ENCODE measurements at places on chromosomes 2 and 18.

- no peak for DNase-seq
Measured at GRCh38 chr18:70423120-70423519, 134.3 kb downstream of the SOCS6 start.

DNA sequence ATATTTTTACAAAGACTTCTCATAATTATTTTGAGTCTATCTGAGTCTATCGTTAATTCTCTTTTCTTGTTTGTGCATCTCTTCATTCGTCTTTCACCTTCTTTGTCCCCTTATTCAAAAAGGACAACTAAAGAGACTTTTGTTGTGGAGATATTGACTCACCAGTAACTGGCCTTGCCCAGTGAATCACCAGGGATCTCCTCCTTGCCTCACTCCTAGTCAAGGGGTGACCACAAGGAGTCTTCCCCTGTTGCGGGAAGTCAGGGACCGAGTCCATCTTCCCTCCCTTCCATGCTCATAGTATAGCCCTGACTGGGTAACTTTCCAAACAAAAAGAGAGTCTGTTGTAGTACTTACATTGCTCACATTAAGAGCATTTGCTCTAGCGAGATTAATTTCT, 158.9 kb downstream of the NEB start:
- peak; percentile 20 for DNase-seq

- peak; percentile 34 for DNase-seq
Measured at GRCh38 chr18:39959839-39960238, 1995.2 kb upstream of the PIK3C3 start.

DNA sequence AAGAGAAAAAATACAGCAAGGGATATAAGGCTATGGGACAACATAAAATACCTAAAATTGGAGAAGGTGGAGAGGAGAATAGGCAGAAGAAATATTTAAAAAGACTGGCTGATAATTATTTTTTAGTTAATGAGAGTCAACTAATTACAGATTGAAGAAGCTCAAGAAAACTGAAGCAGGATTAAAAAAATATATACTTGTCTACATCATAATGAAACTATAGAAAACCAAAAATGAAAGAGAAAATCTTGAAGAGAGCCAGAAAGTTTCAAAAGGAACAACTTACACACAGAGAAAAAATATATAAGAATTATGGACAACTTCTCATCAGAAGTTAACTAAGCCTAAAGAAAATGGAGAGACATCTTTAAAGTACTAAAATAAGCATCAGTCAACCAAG, 62.9 kb upstream of the APCDD1 start:
- no peak for DNase-seq

- DNase-seq, result peak; percentile 37
Measured at GRCh38 chr18:3452750-3453539, 3.0 kb downstream of the TGIF1 start.

GRCh38 chr2:73830871-73831401, 2.2 kb downstream of the STAMBP start:
- DNase-seq, result peak; percentile 91

GRCh38 chr2:134402410-134402809, 148.5 kb downstream of the MGAT5 start:
- peak; percentile 89 for DNase-seq

DNA sequence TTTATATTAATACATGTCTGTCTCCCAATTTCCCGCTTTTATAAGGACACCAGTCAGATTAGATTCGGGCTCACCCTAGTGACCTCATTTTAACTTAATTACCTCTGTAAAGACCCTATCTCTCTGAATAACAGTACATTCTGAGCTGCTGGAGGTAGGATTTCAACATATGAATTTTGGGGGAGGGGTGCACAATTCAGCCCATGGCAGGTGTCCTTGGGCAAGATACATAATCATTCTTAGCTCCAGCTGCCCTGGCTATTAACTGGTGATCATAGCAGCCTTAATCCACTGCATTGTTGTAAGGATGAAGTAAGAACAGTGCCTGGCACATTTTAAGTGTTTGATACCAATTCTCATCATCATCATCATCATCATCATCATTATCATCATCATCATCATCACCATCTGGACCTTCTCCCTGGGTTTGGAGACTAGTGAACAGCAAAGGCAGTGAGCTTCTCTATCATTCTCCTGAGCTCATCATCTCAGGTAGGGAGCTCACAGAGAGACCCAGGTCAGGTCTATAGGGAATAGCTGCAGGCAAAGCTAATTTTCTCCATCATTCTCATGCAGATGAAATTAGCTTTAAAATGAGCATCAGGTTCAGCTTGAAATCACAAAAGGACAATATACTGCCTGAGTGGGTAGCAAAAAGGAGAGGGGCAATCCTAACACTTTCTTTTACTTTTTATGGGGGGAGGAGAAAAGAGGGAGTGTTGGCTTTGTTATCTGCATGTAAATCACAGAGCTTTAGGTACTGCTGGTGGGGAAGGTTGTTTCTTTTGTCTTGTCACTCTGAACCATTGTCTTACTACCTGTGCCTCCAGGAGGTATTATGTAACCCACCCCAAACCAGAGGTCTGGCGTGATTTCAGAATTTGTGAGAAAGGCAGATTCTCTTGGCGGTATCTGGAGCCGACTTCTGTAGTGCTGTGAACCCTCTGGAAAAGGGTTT, 125.5 kb upstream of the SPRED2 start:
- DNase-seq, result no peak

- peak; percentile 10 for DNase-seq
Measured at GRCh38 chr2:13046557-13047165, 329.9 kb downstream of the TRIB2 start.

DNA sequence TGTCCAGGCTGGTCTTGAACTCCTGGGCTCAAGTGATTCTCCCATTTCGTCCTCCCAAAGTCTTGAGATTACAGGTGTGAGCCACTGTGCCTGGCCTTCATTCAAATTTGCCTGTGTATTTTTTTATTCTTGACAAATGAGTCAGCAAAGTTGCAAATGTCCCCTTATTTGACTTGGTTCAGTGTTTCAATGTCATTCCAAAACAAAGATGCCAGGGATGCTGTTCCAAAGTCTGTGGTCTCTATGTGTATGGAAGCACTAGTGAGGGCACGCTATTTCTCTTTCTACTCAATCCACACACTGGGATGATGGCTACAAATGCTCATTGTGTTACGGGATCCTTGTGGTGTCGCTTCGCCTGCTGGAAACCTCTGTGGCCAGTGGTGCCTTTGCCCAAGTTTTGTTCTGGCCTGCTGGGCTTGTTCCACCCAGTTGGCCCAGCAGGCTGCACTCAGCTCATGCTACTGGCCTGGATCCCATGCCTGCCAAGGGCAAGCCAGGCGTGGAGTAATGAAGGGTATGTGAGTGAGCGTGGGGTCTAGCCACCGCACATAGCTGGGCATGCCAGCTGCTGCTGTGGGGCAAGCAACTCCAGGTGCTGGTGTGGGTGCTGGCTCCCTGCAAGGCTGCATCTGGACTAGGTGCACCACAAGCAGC, 35.6 kb downstream of the FBXO48 start:
- no peak for DNase-seq

DNA sequence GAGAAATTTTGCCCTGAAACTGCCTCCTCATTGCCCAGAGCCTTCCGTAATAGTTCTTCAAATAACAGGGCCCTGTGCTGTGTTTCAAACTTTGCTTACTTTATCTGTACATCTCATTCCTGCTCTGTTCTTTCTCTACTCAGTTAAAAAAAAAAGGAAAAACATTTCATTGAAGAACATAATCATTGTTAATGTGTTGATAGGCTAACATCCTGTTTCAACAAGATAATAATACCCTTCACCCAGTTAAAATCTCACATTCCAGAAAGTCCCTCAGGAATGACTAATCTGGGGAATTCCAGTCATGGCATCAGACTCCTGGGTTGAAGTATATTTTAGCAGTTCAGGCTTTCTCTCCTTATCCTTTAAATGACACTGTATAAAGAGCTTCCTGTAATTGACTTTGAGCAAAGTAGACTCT, 45.6 kb upstream of the ITGAV start:
- peak; percentile 94 for DNase-seq

DNA sequence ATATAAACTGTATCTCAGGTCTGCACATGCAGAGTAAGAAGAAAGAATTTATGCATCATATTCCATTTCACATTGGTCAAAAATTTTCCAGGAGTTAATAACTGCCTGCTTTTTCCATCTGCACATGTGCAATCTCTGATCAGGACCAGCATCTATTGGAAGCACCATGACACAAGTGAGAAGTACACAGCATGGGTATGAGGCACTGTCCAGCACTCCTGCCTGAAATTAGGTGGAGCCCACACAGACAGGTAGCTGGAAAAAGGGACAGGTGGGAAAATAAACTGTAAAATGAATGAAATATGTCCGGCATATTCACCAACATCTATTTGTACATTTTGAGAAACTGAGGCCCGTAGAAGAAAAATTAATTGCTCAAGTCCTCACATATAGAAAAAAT, 609.2 kb upstream of the NXPH2 start:
- no peak for DNase-seq

- no peak for DNase-seq
Measured at GRCh38 chr2:71620116-71620515, 166.8 kb downstream of the DYSF start.
